NCI-H2081 treated with DMSO at 0.1 percent for 48 hours (cell line): ENCODE measurements at places on chromosomes 3 and 15.

DNA sequence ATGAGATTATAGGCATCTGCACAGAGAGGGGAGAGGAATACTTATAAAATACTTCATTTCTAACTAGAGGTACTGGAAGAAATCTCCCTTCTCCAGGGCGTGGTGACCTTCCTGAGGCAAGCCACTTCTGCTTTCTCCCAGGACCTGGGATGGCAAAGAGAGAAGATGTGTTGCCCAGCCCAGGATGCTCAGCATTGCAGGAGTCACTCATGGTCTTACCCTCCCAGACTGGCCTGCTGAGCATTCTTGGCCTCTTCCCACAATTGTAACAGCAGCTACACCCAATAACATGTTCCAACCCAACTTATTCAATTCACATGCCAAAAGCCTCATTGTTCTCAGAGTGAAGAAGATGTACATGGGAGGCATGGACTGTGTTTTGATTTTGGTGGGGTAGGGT lies 37.9 kb downstream of the IL20RB start:
- no peak for DNase-seq

DNA sequence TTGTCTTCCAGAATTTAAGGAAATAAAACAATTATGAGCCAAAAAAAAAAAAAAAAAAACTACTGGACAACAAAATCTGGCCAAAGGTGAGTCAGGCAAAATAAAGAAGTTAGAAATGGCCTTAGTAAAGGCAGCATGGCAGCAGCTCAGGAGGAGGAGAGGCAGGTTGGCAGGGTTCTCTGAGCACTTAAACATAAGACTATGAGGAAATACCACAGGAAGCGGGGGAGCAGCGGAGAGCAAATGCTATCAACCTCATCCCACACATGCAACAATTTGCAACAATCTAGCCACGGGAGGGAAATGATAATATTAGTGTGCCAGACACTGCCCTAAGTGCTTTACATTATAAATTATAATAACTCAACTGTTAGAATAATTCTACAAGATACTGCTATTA lies 247.3 kb upstream of the NSMCE3 start:
- no peak for DNase-seq

DNA sequence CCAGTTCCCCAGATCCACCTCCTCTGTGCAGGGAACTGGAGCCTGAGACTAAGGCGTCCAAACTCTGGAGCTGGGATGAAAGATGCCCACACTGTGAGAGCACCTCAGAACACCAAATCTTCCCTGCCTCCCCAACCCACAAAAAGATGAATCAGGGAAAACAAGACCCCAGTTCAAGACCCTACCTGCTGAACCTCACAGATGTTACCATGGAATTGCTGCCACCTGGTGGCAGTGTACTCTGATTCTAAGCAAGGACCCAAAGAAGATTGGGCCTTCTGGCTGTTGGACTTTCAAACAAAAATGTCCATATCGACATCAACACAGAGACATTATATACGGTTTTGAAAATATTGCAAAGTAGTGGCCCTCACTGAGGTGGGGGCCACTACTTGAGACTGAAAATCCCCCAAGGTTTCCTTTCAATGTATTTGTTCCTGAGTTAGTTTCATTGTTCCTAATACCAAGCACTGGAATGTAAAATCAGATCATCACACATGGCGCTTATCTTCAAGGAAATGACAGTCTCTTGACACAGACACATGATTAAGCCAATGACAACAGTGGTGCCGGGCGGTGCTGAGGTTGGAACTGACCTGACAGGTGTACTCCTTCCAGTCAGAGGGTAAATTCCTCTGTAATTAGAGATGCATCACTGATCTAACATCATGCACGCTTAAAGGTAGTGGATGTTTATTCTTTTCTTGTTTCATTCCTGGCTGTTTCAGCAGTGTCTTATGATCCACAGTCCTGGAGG lies 67.6 kb downstream of the SLC6A11 start:
- DNase-seq, result no peak

DNA sequence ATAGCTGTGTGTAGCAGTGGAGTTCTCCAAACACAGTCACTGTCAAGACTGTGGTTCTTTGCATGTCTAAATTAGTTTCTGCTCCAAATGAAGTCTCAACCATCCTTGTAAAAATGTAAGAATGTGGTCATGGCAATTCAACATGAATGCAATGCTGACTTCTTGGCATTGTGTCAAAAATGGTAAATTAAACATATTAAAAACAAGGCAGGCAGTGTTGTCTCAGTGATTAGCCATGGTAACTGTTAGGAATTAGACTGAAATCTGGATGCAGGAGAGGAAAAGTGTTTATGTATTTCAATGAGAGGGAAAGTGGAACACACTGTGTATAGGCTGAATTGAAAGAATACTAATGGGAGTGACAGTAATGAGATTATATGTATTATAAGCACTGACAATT lies 597.2 kb downstream of the EDEM1 start:
- no peak for DNase-seq

DNA sequence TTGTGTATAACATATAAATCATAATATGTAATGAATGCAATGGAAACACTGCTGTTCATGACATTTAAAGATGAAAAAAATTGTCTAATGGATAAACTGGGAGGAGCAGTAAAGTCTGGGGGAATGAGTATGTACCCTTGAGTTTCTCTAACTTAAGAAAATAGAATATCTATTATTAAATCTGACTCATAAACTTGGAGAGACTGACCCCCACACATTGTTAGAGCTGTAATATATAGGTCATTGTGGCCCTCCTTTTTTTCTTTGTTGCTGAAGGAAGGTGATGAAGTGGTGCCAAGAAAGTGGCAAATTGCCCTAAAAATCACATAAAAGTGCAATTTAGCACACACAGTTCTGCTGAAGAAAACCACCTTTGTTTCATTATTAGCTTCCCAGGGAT lies 389.8 kb upstream of the RARB start:
- DNase-seq, result no peak

- no peak for DNase-seq
Measured at GRCh38 chr3:50930371-50931208, 255.9 kb downstream of the DOCK3 start.

DNA sequence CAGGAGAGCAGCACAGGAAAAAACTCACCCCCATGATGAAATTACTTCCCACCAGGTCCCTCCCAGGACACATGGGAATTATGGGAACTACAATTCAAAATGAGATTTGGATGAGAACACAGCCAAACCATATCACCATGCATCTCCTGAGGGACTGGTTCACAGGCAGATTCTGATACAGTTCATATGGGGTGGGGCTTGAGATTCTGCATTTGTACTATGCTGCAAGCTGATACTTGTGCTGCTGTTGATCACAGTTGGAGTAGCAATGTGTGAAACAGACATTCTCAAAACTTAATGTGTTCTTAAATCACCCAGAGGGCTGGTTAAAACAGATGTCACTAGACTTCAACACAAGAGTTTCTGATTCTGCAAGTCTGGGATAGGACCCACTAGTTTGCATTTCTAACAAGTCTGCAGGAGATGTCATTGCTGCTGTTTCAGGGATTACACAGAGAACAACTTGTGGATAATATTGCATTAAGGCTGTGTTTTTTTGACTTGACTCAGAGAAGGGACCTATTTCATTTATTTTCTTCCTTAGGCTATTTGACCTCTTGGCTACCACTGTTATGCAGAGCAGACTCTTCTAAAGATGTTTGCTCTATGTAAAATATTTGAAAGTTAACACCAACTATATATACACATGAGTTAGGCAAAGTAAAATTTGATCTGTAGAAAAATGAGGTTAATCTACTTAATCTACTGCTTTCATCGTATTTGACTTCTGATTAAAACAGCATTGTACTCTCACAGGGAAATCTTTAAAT lies 194.2 kb upstream of the CNTN3 start:
- no peak for DNase-seq

- DNase-seq, result no peak
Measured at GRCh38 chr15:40010686-40011085, 28.3 kb downstream of the SRP14 start.

DNA sequence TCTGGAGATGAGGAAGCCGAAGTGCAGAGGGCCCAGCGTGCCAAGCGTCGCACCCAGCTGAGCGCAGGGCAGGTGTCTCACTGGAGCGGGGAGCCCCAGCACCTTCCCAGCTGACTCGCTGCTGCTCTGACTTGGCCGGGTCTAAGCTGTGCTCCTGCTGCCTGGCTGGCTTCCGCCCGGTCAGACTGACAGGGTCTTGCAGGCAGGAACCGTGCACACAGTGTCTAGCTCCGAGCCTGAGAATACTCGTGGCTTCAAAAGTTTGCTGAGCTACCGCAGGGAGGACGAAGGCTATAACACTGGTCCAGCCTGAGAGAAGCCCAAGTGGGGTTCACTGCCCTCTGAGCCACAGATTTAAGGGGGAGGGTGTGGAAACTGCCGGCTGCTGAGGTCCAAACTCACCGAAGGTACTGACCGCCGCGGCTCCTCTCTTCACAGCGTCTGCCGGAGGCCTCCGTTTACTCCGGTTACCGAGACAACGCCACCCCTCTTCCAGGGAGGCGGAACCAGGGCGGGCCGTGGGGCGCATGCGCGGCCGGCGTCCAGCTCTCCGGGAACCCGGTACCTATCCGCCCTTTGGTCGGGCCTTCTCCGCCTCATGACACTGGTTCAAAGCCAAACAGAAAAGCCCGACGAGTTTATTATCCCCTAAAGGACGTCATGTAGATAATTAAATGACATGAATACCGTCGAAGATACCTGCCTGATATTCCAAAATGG lies at the start of gene CFAP44:
Gene CFAP44, minus strand, starts transcription at position 443 of the 720 bp plus-strand sequence. CDS start 7,829 bp downstream, outside the sequence.
- DNase-seq, result no peak

- no peak for DNase-seq
Measured at GRCh38 chr3:122755491-122755890, 38.1 kb downstream of the HSPBAP1 start.

DNA sequence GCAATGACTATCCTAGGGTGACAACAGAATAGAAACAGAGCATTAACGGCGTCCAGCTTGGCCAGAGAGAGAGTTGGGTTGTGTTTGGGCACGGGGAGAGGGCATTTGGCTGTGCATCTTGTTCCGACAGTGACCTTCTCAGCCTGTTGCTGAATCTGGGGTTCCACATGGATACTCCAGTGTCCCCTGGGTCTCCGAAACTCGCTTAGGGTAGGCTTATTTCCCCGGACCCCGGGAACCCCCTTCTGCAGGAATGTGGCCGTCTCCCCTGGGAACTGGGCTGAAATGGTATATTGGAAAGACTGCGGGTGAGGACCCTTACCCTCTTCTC lies 7.9 kb downstream of the SHOX2 start:
- no peak for DNase-seq

GRCh38 chr3:43155464-43156121 lies 49.7 kb upstream of the POMGNT2 start:
- no peak for DNase-seq

- DNase-seq, result no peak
Measured at GRCh38 chr15:39947401-39948197, 13.7 kb downstream of the EIF2AK4 start.

GRCh38 chr15:41992803-41993190 lies 20.4 kb upstream of the EHD4 start:
- no peak for DNase-seq

DNA sequence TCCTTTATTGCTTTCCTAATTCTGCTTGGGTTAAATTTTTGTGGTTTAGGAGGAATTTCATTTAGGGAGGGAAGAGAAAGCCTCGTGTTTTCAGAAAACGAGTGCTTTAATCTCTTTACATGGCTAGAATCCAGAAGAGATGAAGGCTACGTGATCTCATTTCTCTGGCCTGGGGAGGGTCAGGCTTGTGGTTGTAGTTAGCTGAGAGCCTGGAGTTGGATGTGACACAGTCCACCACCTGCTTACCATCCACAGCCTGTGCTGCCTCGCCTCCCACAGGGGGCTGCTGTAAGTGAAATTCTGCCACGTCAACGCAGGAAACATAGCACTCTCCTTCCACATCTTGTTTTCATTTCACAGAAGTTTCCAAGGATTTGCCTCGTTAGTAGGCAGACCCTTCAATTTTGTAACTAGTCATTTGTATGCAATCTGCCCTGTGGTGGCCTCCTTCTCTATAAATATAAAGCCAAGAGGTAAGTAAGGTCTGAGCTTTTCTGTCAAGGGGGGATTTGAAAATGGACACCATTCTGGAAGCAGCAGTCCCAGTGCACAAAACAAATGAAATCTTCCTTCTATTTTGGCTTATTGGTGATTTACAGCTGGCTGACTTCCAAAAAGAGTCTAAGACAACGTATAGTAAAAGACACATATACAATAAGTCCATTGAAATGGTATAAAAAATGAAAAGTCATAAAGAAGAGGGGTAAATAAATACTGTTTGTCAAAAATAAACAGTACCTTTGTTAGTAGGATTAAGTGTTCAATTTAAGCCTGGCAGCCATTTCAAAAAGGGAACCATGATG lies 3.4 kb downstream of the GXYLT2 start:
- no peak for DNase-seq

- no peak for DNase-seq
Measured at GRCh38 chr3:28907616-28908015, 373.3 kb upstream of the RBMS3 start.

GRCh38 chr3:107421170-107421792 lies 44.0 kb downstream of the CCDC54 start:
- DNase-seq, result no peak

- DNase-seq, result no peak
Measured at GRCh38 chr3:30779686-30780287, 114.7 kb downstream of the GADL1 start.

DNA sequence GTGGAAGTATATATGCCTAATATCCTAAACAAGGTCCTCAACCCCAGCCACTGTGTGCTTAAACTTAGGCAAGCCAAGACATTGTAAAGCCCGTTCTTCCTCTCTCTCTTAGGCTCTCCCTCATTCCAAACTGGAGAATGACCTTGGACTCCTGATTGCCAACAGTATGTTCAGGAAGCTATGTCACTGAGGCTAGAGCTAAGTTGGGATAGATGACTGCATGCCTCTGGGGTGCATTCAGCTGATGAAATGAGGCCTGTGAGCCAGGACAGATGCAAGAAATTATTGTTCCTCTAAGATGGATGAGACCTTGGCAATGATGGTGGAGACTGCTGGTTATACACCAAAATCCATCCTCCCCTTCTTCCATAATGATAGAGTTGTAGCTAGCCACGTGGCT lies 27.9 kb upstream of the TBC1D21 start:
- no peak for DNase-seq

- no peak for DNase-seq
Measured at GRCh38 chr3:127000119-127000518, 17.2 kb downstream of the PLXNA1 start.
